ENCODE measurements at places on chromosomes 3 and 15.

- no peak for DNase-seq
Measured at GRCh38 chr3:31728403-31728802, 195.7 kb downstream of the STT3B start.

DNA sequence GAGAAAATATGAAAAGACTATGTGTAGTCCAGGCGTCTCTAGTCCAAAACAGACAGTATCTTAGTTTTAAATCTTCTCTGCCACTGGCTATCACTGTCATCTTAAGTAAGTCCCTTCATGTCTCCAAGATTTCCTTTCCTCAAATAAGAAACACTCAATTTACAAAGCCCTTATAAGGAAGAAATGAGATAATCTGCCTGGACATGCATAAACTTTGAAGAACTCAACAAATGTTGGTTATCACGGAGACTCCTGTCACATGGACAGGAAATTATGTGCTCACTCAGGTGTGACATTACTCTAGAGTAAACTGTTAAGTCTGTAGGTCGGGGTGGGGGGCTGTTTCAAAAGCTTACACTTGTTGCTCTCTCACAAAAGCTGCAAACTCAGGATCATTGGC is 91.9 kb downstream of the IMPG2 start:
- no peak for DNase-seq

DNA sequence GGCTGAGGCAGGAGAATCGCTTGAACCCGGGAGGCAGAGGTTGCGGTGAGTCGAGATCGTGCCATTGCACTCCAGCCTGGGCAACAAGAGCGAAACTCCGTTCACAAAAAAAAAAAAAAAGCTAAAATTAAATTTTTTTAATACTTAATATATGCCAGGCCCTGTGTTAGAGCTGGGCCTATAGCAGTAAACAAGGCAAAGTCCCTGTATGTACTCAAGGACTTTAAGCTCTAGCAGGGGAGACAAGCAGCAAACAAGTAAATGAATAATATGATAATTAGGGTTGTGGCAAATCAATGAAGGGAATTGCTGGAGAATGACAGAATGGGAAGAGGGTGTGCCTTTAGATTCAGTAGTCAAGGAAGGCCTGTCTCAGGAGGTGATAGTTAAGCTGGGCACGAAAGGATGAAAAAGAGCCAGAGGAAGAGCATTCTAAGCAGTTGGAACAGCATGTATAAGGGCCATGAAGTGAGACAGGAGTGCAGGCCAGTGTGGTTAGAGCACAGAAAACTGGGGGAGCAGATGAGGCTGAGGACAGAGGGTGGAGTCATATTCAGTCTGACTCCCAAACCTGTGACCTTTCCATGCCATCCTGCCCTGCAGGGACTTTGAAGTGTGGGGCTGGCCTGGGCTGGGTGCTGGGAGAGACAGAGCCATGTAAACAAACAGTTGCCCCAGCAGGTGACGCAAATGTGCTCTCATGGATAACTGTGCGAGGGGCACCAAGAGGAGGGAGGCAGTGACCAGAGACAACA is 6.6 kb upstream of the RAF1 start:
- DNase-seq, result no peak

DNA sequence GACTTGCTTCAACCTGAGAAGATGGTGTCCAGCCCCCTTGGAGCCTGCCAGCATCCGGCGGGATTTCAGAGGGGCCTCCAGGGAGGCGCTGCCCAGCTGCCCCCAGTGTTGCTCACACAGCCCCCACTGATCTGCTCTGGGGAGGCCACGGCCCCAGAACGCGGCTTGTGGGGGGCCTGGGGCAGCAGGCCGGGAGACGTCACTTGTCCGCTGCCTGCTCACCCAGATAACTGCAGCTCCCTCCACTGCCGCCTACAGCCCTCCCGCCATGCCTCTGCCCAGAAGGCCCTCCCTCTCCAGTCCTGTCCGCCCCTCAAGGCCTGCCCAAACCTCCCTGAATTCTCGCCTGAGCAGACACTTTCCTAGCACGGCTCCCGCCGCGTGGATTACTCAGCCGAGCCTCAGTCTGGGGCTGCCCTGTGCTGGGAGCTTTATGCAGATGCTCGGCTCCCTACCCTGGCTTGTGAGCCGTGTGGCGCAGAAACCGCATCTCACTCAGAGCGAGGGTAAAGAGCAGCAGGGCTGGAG is 17.2 kb upstream of the ADIPOQ start:
- DNase-seq, result no peak

DNA sequence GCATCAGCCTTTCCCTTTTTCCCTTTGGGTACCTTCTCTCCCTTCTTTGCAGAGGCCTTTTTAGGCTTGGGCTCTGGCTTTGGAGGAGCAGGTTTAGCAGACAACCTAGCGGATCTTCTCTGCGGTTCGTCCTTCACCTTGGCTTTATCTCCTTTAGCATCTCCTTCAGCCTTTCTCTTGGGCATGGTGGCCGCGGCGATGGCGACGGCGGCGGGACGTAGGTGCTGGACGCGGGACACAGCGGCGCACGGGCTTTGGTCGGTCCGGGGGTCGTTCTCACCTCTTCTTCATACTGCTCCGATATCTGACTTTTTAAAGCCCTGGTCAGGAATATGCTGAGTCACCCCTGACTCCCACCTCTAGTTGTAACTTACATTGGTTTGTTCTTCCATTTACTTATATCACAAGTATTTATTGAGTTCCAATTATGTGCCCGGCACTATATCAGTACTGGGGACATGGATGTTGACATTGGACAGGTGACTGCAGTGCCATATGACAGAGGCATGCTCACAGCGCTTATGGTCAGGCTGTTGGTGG is 43.1 kb upstream of the SH3BP5 start:
- DNase-seq, result no peak

DNA sequence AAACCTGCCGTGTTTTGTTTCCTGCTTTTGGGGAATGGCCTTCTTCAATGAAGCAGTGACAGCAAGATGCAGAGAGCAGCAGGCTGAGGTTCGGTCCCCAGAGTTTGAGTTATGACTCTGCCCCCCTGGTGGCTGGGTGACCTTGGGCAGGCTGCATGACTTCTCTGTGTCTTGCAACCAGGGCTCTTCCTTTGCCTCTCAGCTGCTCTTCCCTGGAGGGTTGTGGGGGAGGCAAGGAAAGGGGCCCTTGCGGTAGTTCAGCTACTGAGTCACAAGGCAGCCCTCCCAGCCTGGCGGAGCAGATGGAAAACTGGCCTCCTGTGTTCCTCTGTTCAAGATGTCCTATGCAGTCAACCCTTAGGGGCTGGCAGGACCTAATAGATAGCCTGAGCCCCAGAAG is 17.1 kb downstream of the CTXND1 start:
- no peak for DNase-seq

DNA sequence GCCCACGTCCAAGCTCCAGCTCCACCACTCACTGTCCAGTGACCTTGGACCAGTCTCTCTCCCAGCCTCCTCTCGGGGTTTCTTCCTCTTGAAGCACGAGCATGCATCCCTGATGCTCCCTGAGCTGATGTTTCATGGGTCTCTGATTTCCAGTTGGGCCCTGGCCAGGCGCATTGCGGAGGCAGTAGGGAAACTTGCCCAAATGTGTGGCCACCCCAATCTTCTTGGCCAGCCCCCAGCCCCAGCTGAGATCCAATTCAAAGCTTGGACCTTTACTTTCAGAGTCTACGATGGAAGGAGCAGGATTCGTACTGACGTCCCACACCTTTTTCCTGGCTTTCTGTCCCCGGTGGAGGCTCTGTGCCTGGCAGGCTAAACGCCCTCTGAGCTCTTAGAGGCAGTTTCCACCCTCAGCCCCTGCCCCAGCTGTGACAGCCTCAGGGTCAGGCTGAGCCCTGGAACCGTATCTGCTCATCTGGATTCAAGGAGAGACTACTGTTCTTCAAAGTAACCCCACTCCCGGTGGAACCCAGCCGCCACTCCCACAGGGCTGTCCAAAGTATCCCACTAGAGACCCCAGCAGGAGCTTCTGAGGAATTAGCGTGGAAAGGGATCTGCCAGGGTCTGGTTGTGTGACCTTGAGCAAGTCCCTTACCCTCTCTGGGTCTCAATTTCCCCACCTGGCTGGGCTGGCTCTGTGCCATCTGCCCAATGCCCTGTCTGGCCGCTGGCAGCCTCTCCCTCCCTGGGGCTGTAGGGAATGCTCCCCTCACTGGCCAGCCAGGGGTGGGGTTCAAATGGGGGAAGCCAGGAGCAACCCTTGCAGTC is 37.4 kb downstream of the CPN2 start:
- DNase-seq, result no peak

- DNase-seq, result no peak
Measured at GRCh38 chr3:71087143-71088018, 496.1 kb downstream of the FOXP1 start.

DNA sequence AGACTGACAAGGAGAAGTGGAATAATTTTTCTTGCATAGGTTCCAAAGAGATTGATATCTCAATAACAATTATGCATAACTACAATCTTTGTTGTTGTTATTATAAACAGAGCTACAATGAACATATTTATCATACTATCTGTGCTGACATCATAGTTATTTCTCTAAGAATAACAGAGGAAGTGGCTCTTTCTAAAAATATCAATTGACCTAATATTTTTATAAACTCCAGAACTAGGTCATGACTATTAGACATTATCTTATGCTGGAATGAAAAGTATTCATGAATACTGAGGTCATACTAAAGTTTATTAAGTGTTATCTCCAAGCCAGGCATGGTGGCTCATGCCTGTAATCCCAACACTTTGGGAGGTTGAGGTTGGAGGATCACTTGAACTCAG is 114.1 kb downstream of the DCLK3 start:
- DNase-seq, result no peak

DNA sequence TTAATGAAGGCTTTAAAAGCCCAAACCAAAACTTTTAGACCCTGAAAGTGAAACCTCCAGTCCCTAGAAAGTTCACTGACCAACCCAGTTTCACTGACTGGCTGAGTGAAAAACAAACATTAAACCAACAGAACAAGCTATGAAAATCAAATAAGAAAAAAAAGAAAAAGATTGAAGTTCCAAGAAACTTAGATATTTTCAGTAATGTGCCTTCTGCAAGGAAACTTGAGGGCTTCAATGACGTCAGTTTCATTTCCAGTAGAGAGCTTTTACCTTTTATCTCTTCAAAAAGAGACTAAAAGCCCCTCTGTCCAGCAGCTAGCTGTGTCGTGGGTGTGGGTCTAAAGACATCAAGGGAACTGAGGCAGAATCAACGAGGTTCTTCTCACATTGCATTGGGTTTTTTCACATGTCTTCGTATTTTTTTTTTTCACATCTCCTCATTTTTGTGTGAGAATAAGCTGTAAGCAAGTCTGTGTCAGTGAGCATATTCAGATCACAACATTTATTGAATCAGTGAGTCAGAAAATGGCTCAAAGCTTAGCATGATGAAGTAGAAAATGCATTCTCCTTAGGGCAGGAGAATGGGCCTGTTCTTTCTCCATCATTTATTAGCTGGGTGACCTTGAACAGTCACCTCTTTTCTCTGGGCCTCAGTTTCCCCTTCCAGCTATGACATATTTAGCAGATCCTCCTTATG is 54.8 kb upstream of the BCL6 start:
- no peak for DNase-seq

DNA sequence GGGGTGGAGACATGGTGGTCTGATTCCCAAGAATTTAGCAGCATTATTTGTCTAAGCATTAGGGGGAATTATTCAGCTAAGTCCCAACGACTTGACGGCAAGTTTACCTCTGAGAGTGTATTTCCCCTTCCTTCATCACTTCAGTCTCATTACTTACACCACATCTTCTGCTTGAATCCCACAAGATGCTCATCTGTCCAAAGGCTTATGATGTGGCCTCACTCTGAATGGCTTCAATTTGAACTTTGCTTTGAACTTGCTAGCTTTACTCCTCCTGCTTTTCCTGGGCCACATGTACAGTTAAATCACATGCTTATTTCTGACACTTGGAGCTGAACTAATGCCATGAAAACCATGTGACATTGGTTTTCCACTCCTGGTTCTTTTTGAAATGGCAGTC is 231.3 kb upstream of the SATB1 start:
- DNase-seq, result no peak

DNA sequence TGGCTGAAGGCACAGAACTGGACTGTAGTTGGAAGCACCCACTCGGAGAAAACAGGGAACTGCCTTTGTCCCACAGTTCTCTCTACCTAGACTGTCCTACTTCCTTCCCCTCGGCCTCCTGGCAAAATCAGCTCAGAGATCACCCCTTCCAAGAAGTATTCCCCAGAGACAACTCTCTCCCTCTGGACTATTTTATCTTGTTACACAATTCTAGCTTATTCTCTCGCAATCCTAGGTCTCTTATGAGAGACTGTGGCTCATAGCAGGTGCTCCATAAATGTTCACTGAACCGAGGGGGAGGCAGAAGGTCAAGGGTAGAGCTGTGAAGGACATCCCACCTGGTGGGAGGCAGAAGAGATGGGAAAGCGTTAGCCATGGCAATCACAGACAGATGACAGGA is 10.6 kb downstream of the HEG1 start:
- DNase-seq, result no peak

DNA sequence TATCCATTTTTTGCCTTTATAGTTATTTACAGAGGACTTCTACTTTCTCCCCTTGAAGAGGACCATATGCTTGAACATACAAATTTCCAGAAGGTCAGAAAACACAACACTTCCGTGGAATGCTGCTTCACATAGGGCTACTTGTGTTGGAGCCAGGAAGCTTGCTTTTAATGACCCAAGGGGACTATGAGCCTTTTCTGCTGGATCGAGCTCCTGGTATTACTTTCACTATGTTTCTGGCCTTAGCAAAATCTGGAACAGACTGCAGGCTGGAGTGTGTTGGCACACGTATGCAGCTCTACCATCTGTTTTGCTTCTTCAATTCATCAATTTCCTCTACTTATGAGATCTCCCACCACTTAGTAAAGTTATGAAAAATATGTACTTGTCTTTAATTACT is 69.3 kb upstream of the CBLB start:
- DNase-seq, result no peak

DNA sequence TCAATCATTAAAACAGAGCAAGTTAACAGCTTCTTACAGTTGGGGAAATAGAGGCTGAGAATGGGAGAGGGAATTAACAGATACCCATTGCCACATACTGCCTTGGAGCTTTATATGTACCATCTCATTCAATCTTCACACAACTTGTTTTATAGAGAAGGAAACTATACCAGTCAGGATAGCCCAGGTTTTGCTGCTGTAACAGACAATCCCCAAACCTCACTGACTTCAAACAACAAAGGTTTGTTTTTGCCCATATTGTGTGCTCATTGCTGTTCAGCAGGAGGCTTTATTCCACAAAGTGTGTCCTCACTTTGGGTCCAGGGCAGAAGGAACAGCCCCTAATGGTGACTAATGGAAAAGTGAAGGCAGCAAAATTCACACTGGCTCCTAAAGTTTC is 59.2 kb downstream of the SPSB4 start:
- DNase-seq, result no peak

GRCh38 chr3:130374908-130375307 is 29.4 kb downstream of the COL6A5 start:
- no peak for DNase-seq

- peak; percentile 26 for DNase-seq
Measured at GRCh38 chr3:13015286-13016082, 57.7 kb downstream of the IQSEC1 start.

- DNase-seq, result no peak
Measured at GRCh38 chr15:89985111-89985510, 16.0 kb upstream of the ZNF710 start.

DNA sequence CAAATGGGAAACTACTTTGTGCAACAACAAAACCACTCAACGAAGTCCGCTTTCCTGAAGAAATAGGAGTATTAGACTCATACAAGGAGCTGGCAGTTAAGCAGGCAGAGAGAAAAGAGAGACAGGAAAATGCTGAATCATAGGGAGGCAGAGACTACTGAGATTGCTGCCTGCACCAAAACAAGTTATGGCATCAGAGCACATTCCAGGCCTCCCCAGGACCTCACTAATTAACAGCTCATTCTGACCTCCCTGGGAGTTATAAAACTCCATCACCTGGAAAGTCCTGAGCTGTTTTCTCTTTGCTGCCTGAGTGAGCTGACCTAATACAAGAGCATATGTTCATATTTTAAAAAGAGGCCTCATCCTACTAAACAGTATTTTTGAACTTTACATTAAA is 741.0 kb downstream of the MCTP2 start:
- no peak for DNase-seq
